ENCODE measurements at places on chromosomes 2 and 18.

DNA sequence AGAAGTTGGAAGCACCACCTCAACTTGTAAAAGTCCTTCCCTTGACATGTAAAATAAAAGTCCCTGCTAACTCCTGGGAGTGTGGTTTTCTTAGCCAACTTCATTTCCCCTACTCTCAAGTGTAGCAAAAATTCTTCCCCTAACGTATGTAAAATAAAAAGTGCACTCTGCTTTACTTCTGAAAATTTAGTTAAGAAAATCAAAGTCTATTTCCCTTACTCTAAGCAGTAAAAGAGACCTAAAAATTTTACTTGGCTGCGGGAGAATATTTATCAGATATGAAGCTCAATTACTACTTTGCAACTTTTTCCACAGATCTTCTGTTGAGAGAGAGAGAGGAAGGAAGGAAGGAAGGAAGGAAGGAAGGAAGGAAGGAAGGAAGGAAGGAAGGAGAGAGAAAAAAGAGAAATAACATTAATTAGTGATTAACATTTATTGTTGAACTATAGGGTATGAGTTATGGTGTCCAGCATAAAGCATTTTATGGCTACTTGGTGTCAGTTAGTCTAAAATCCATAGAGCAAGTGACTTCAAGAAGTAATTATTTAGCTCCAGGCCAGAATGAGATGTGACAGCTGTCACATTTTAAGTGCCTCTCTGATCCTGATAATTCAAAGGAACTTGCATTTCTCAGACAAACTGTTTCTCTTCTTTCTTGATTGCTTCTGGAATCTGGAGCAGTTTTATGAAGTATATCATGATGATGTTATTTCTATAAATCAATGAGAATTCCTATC lies 210.3 kb downstream of the TMX3 start:
- DNase-seq = no peak

DNA sequence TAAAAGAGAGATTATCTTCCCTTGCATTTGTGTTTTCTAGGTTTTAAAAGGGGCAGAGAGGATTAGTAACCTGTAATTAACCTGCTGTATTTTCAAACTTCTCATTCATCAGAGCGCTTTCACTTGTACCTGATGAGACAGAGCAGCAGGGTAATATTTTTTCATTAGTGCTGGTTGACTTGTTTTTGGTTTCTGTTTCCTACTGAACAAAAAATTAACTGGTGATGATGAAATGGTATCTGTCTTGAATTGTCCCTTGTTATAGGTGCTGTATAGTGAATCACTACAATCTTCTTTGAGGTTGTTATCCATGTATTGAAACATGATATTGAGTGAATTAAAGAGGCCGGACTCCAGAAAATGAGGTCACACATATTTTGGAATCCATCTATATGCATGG lies 37.9 kb downstream of the CDH20 start:
- no peak for DNase-seq

GRCh38 chr2:100321179-100321865 lies 979 bp downstream of the LONRF2 start:
- DNase-seq = no peak

DNA sequence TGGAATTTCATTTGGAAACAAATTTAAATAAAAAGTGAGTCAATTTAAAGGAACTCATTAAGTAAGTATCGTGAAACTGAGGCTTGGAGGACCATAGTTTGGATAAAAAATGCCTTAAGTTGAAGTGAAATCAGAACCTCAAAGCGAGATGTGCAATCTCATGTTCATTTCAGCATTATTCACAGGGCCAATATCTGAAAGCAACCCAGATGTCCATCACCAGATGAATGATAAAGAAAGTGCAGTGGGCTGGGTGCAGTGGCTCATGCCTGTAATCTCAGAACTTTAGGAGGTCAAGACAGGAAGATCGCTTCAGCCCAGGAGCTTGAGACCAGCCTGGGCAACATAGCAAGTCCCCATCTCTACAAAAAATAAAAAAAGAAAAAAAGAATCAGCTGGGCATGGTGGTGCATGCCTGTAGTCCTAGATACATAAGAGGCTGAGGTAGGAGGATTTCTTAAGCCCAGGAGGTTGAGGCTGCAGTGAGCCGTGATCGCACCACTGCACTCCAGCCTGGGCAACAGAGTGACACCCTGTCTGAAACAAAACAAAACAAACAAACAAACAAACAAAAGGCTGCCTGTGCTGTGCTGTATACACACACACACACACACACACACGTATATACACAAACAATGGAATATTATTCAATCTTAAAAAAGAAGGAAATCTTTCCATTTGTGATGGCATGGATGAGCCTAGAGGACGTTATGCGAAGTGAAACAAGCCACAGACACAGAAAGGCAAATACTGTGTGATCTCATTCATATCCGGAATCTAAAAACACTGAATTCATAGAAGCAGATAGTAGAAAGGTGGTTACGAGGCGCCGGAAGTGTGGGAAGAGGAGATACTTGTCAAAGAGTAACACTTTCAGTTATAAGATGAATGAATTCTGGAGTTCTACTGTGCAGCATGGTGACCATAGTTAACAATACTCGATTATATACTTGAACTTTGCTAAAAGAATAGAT lies 14.5 kb downstream of the SH3RF3 start:
- peak; percentile 52 for DNase-seq

DNA sequence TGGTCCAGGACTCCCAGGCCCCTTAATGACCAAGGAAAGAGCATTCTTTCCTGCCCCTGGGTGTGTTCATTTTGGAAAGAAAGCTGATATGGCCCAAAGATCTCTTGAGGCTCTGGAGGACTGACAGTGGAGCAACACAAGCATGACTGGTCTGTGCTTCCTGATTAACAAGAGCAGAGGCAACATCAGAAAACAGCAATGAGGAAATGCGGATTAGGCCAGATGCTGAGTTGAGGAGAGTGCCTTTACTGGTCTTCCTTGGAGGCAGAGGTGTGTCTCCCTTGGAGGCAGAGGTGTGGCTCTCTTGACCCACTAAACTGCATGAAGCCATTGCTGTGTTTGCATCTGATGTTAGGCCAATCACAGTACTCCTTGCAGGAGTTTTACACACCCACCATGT lies 19.9 kb downstream of the IL36B start:
- no peak for DNase-seq

DNA sequence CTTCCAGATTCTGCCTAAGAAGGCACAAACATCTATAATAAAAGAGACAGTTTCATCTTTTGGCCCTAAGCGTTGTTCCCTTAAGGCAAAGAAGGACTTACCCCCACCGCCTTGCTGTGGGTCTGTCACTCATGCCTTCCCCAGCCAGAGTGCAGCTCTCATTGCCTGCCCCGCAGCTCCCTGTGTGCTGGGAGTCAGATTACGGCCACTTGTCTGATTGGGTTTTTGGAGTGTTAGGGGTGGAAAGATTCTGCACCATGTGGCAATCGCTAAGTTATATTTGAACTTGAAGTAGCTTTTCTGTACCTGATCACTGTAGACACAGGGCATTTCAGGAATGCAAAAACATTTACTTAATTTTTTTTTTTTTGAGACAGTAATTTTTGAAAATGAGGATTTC lies at the start of gene AQP4:
Gene AQP4, minus strand, starts transcription at position 151 of the 400 bp plus-strand sequence. Its CDS starts 18 bp downstream, at position 133.
- no peak for DNase-seq

GRCh38 chr2:65264821-65265670 lies 37.4 kb downstream of the ACTR2 start:
- peak; percentile 24 for DNase-seq

DNA sequence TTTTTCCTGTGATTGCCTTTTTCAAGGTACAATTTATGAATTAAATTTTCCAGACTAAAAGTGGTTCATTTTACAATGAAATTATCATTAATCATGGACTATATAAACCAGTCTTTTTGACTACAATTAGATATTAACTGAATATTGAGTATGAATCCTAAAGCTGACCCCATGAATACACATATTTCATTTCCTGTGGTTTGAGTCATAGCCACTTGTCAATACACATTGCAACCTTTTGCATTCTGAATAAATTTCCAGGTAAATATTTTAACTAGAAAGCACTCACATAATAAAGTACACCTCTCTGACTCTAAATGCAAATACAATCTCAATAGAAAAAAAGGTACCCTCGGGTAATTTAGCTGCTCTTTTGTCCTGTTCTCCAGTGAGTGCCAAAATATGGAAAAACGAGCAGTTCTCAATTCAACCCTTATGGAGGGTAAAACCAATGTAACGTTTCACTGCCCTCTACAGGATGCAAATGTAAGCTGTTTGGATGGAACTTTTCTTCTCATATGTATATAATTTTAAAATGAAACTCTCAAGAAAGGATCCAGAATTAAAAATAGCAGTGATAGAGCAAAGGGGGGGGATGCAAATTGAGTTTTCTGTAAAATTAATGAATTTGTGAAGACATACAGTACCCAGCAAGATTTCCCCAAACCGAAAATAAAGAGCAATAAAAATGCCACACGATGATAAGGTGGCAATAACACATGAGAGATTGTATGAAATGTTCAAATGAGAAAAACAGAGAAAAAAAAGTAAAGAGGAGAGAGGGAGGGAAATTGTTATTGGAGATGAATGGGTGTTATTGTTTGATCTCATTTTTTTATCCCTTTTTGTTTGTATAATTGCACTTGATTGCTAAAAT lies 1795.7 kb upstream of the PIK3C3 start:
- no peak for DNase-seq

DNA sequence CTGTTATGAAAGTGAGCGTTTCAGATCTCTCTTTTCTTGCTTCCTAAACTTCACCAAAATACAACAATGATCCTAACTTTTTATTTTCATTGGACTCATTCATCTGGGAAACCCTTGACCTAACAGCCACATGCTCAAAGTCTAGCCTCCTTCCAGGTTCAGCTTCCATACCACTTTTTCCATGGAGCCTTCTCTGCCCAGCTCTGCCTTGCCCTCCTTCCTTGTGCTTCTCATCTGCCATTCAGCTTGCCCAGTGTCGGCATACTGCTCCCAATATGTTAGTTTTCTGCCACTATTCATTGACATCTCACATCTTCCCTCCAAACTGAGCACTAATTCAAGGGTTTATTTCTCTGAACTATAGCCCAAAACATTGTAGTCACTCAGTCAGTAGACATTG lies 214.7 kb downstream of the RAD51AP2 start:
- no peak for DNase-seq

GRCh38 chr2:33326100-33326499 lies 150.3 kb upstream of the RASGRP3 start:
- DNase-seq = no peak
